Right atrium auricular region (tissue), 2 donors: ENCODE measurements at places on chromosomes 1 and 21.

- DNase-seq = no peak
- H3K27me3 ChIP-seq = no peaks in the 10 kb centered on the region
- H3K4me3 ChIP-seq = no peak overlapping the region
- no peak overlapping the region for H3K27ac ChIP-seq
Observed at GRCh38 chr1:215273838-215274516, 191.4 kb downstream of the KCNK2 start.

- H3K4me3 ChIP-seq = no peak overlapping the region
- H3K27ac ChIP-seq = no peak overlapping the region
- DNase-seq = no peak
- no peaks in the 10 kb centered on the region for H3K27me3 ChIP-seq
- H3K4me1 ChIP-seq = no peaks in the 10 kb centered on the region
Observed at GRCh38 chr1:86389307-86389706, 6.8 kb downstream of the ODF2L start.

GRCh38 chr1:32681509-32681908, 21.1 kb downstream of the SYNC start:
- H3K27ac ChIP-seq = no peak overlapping the region
- H3K4me1 ChIP-seq = no peaks in the 10 kb centered on the region
- peaks cover 52% of the 10 kb centered on the region for H3K36me3 ChIP-seq

DNA sequence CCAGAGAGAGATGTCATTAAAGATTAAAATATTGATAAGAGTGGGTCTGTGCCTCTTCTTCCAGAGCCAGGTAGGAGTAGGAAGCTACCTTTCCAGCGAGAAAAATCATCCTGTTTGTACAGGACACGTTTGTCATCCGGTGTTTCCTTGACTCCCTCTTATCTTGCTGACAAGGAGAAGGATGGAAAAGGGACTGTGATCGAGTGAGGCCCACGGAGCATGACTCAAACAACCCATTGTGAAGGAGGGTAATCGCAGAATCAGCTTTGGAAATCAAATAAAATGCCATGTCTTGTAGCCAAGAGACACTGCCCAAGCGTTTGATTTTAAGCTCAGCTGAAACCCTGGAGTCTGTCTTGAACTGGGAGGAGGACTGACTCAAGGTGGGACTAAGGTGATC, 97.7 kb downstream of the IGSF21 start:
- no peak overlapping the region for H3K4me3 ChIP-seq
- no peaks in the 10 kb centered on the region for H3K27me3 ChIP-seq
- DNase-seq = no peak
- no peaks in the 10 kb centered on the region for H3K36me3 ChIP-seq
- no peaks in the 10 kb centered on the region for H3K4me1 ChIP-seq

DNA sequence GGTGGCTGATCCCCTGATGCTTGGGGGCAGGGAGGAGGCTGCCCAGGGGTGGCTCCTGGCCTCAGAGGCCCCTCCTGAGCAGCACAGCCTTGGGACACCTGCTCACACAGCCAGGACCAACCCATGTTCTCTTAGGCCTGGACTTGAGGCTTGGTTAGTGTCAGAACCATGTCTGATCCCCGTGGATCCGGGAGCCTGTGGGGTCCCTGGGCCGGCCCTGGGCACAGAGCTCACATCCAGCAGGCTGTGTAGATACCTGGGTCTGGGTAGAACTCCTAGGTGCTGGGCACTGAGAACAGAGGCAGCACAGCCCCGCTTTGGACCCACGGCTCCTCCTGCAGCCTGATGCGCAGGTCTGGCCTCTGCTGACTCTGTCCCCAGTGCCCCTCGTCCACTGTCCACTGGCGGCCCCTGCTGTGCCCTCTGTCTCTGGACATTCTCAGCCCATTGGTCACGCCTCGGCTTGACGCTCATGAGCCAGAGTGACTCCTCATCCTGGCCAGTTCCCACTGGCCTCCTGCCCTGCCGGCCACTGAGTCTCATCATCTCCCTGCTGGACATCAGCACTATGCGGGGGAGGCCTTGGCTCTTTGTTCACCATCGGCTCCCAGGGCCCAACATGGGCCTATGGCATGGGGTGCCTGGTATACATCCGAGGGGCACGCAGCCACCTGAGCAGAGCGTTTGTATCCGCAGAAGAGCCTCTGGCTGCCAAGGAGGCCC, 70.2 kb downstream of the TRIM11 start:
- H3K4me3 ChIP-seq = no peak overlapping the region
- H3K36me3 ChIP-seq = peaks cover 83% of the 10 kb centered on the region
- no peaks in the 10 kb centered on the region for H3K4me1 ChIP-seq
- DNase-seq = no peak
- no peaks in the 10 kb centered on the region for H3K27me3 ChIP-seq
- H3K27ac ChIP-seq = no peak overlapping the region
